ENCODE measurements at places on chromosomes 16 and 17.

- no peak for DNase-seq
Measured at GRCh38 chr17:38730526-38731379, 612 bp downstream of the CISD3 start.

GRCh38 chr16:85261657-85262557 is 149.6 kb upstream of the CIBAR2 start:
- DNase-seq, result no peak

DNA sequence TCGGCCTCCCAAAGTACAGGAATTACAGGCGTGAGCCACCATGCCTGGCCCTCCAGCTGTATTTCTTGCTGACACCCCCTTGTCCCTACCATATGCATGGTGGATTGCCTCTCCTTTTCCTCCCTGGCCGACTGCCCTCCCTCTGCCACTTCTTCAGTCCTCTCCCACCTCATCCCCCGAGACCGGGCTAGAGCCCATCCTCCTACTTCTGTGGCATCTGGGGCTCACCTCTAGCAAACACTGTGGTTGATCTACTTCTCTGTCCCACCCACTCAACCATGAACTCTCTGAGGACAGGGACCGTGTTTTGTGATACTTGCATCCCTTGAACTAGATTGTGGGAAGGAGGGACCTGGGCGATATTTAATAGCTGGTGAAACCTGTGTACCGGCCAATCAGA is 7.5 kb upstream of the AXIN2 start:
- DNase-seq, result no peak

GRCh38 chr17:1529863-1530262 is 13.5 kb upstream of the INPP5K start:
- no peak for DNase-seq

- DNase-seq, result no peak
Measured at GRCh38 chr17:44133918-44134476, 7.7 kb upstream of the HROB start.

GRCh38 chr17:67377488-67378453 is 690 bp downstream of the PITPNC1 start:
- no peak for DNase-seq

DNA sequence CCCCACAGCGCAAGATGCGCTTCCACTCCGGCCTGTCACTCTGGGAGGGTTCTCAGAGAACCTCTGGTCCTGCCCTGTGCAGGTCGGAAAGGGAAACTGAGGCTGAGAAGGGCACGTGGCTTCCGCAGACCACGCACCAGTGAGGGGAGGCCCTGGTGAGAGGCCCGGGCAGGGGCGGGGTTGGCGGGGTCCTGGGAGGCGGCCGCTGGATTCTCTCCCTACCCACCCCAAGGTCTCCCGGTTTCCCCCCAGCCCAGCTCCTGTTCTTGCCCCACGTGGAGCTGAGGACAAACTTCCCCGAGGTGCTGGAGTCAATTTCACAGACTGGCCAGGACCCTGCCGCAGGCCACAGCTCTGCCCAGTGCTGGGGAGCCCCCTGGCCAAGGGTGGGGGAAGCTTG is 11.5 kb downstream of the CCL17 start:
- no peak for DNase-seq

GRCh38 chr16:75260851-75261589 is 9.6 kb upstream of the BCAR1 start:
- no peak for DNase-seq

DNA sequence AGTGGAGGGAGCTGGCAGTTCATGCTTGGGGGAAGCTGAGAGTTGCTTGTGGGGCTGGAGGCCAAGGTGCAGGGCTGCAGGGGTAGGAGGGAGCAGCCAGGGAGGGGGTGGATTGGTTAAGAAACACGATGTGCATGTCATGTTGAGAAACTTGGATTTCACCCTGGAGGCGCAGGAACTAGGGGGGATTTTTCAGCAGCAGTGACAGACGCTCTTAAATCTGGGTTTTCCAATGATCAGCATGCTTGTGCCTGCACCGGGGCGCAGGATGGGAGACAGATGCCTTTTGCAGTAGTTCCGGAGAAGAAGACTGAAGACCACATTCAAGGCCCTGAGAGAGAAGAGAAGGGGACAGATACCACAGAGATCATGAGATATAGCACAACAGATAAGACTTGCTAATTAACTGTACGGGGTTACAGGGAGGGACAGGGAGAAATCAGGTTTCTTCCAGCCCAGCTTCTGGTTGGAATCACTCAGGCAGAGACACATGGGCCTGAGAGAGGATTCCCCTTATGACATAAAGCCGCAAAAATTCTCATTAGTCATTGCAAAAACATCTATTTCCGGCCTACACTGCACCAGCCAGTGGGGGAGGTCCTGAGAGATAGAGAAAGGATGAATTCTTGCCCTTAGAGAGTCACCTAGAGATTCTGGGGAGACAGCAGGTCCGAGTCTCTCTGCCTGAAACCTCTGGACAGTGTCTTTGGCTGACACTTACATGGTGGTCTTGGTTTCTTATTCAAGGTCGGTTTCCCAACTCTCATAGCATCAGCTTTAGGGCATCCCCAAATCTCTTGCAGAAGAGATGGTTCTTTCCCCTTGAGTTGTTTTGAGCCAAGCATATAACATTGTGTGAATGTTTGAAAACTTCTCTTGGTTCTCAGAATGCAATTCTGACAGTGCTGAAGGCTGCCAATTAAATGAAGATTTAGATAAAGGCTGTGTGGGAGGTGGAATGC is 27.1 kb downstream of the CDH13 start:
- DNase-seq, result no peak

- no peak for DNase-seq
Measured at GRCh38 chr17:38611872-38612376, 6.2 kb upstream of the SRCIN1 start.

DNA sequence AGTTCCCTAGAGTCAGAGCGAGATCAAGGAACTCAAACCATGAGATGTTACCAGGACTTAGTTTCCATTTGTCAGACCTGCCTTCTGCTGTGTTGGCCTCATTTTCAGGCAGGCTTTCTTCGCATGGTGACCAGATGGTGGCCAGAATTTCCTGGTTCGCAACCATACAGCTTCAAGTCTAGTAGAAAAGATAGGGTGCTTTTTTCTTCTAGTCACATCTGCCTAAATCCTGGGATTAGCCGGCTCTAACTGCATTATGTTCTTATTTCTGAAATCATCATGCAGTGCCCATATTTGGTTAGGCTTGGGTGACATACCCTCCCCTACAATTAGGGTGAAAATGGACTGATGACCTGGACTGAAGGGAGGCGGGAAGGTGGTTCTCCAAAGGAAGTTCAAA is 131.5 kb downstream of the SHISA9 start:
- DNase-seq, result no peak

- DNase-seq, result no peak
Measured at GRCh38 chr17:50634915-50635731, 442 bp downstream of the ABCC3 start.

- DNase-seq, result no peak
Measured at GRCh38 chr16:68737730-68738629, 888 bp downstream of the CDH1 start.

GRCh38 chr17:56593646-56594319 is at the start of gene NOG:
TSS of gene NOG (plus strand) at chr17:56593699. CDS start at chr17:56594224, 525 bp downstream.
- peak; percentile 57 for DNase-seq

- DNase-seq, result no peak
Measured at GRCh38 chr17:21165922-21166594, 39.3 kb downstream of the DHRS7B start.

Measured in DMS 273 treated with DMSO at 0.1 percent for 48 hours (cell line).